ENCODE measurements at places on chromosomes 1 and 21.

DNA sequence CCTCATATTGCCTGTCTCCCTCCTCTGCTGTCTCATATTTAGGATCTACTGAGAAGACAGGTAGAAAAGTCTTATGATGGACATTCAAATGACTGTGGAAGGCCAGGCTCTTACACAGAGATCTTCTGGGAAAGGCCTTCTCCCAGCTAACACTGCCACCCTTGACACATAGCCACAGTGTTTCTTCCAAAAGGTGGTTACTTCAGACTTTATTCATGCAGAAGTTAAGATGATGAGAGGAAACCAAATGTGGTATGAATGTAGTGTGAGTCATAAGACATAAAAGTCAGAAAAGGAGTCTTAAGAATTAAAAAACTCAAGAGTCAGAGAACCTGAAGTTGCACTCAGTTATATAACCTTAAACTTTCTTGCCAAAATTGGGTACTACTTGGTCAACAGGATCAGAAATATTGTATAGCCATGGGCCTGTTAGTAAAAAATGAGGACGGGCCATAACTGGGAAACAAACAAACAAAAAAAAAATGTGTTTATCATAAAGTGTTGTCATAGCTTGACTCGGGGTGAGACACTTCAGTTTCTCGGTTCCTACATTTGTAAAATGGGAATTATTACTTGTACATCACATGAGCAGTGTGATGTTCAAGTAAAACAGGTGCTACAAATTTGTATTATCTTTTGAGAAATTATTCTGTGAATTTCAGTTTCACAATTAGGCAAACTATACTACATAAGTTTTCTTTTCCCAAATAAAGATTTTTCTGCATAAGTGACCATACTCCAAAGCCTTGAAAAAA, 1.2 kb upstream of the DENND1B start:
- no peaks in the 10 kb centered on the region for H3K27me3 ChIP-seq
- peak; percentile 44 for DNase-seq
- H3K36me3 ChIP-seq: peaks cover 12% of the 10 kb centered on the region
- H3K4me3 ChIP-seq: peak overlapping the region; percentile 67
- peaks cover 61% of the 10 kb centered on the region for H3K4me1 ChIP-seq

- no peak for DNase-seq
- no peak overlapping the region for H3K4me3 ChIP-seq
- no peaks in the 10 kb centered on the region for H3K36me3 ChIP-seq
- peaks cover 20% of the 10 kb centered on the region for H3K27me3 ChIP-seq
- peaks cover 3% of the 10 kb centered on the region for H3K4me1 ChIP-seq
Observed at GRCh38 chr21:38503583-38503982, 5.3 kb upstream of the ERG start.

GRCh38 chr1:238779716-238780115, 606.7 kb upstream of the CHRM3 start:
- no peak for DNase-seq
- no peaks in the 10 kb centered on the region for H3K27me3 ChIP-seq
- H3K4me1 ChIP-seq: no peaks in the 10 kb centered on the region
- H3K27ac ChIP-seq: no peak overlapping the region
- no peaks in the 10 kb centered on the region for H3K36me3 ChIP-seq

GRCh38 chr1:42940851-42941639, 17.6 kb downstream of the SLC2A1 start:
- no peaks in the 10 kb centered on the region for H3K27me3 ChIP-seq
- H3K36me3 ChIP-seq: peaks cover 83% of the 10 kb centered on the region
- H3K4me3 ChIP-seq: peak overlapping the region; percentile 1
- DNase-seq: peak; percentile 49
- H3K27ac ChIP-seq: peak overlapping the region; percentile 78
- H3K4me1 ChIP-seq: peaks cover 98% of the 10 kb centered on the region

DNA sequence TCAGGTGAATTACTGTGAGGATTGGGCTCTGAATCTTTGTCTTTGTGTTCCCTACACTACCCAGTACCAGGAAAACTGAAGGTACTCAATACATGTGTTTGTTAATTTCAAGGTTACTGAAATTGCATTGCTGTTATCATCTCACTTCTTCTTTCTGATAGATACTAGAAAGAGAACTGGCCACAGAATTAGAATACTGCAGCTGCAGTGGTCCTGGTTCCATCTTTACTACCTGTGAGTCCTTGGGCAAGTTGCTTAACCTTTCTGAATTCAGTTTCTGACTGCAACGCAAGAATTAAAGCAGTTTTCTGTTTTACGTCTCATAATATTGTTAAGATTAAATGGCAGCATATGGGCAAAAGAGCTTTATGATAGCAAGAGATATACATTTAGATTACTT, 263.5 kb downstream of the LMO4 start:
- DNase-seq: no peak
- no peaks in the 10 kb centered on the region for H3K27me3 ChIP-seq
- H3K36me3 ChIP-seq: no peaks in the 10 kb centered on the region
- H3K27ac ChIP-seq: no peak overlapping the region

DNA sequence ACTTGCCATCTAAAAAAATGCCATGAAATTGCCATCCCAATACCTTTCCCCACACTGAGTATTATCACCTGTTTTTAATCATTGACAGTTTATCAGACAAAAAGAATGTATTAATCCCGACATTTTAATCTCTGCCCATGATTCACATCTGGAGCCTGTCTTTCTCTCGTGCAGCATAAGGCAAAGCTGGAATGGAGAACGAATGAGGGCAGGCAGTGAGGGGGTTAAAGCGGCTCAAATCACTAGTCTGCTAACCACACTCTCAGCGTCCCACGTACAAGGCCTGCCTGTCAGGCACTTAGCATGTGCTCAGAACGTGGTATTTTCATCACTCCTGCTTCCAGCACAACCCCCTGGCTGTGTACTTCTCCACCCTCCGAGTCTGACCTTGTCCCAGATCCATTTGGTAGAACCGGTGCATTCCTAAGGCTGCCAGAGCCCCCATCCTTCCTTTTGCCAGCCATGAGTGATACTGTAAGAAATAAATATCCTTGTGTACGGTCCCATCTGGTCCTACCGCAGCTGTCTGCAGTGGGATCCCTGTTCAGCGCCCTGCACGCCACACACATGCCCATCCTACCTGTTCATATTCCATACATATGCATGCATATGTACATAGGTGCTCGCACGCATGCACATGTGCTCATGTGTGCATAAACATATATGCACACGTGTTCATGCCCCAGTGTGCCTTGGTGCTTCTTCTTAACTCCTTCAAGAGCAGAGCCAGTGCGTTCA, 34.6 kb upstream of the FHAD1 start:
- DNase-seq: no peak
- H3K4me3 ChIP-seq: no peak overlapping the region
- no peaks in the 10 kb centered on the region for H3K36me3 ChIP-seq
- no peaks in the 10 kb centered on the region for H3K4me1 ChIP-seq
- peaks cover 4% of the 10 kb centered on the region for H3K27me3 ChIP-seq

DNA sequence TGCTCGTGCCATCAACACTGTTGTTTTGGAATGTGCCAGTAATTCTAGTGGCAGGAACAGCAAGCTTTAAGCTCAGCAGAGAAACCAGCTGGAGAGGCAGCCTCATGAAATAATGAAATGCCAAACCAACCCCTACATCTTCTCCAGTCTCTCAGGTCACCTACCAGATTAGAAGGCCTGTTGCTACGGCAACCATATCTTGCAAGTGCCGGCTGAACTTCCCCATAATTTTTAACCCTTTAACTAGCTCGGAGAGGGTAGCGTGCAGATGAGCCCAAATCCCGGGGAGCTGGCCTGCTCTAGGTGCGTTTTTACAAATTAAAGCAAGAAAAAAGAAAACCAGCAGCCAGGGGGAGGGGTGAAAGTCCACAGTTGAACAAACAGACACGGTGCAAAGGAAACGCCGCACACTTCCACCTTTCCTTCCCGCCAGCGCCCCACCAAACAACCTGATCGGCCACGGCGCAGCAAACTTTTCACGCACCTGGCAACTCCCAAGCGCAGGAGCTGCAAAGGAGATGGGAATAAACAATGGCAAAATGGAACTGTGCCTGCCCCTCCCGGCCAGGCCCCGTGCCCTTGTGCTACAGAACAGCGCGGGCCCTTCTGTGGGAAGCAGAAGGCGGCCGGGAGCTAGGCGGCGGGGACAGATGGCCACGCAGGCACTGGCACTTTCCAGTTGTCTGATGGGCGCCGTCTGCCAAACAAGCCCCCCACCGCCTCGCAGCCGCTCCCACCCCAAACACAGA, 50.1 kb downstream of the SSBP3 start:
- peak overlapping the region; percentile 92 for H3K27ac ChIP-seq
- peak overlapping the region; percentile 78 for H3K4me3 ChIP-seq
- peak; percentile 37 for DNase-seq

GRCh38 chr1:241203817-241204216, 153.2 kb downstream of the RGS7 start:
- H3K27ac ChIP-seq: no peak overlapping the region
- H3K4me3 ChIP-seq: no peak overlapping the region
- no peak for DNase-seq

DNA sequence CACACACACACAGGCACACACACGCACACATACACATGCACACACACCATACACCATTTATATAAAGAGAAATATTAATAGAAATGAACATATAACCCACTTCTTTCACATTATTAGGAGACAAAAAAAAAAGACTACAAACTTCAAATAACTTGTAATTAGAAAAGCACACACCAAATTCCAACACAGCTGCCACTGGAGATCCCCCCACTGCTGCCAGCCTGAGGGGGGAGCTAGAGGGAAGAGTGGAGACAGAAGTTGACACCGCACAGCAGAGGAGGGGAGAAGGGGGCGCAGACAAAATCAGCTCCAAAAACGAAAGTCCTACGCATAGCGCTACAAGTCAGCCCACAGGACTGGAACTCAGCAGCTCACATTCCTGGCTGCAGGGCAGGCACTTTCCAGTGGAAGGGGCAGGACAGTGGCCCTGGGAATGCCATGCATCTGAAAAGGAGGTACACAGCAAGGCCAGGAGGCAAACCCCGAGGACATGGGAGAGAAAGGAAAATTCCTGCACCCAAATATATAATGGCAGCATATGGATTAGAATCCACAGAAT, 36.5 kb downstream of the LGALS8 start:
- no peaks in the 10 kb centered on the region for H3K4me1 ChIP-seq
- no peak overlapping the region for H3K4me3 ChIP-seq
- H3K36me3 ChIP-seq: peaks cover 58% of the 10 kb centered on the region
- no peak for DNase-seq
- H3K27ac ChIP-seq: peak overlapping the region; percentile 27

DNA sequence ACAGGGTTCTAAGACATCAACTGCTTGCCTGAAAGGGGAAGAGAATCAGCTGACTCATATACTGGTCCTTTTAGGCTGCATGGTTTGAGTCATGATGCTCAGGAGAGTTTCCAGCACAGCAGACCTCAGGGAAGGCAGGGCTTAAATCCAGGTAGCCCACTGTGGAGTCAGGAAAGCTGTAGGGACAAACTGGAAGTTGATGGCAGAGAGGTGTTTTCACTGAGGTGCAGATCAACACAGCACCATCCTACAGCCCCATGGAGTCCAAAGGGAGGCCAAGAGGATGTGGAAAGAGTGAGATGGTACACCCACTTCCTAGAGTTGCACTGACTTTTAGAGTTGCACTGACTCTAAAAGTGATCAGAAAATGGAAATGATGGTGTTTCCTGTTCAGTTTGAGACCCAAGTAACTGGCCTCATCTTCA, 252.4 kb upstream of the DUSP10 start:
- peak overlapping the region; percentile 95 for H3K27ac ChIP-seq
- no peaks in the 10 kb centered on the region for H3K36me3 ChIP-seq

GRCh38 chr1:228289996-228290881, 82.4 kb downstream of the OBSCN start:
- no peaks in the 10 kb centered on the region for H3K27me3 ChIP-seq
- H3K27ac ChIP-seq: no peak overlapping the region
- no peak overlapping the region for H3K4me3 ChIP-seq
- no peaks in the 10 kb centered on the region for H3K36me3 ChIP-seq
- H3K4me1 ChIP-seq: peaks cover 8% of the 10 kb centered on the region
- DNase-seq: no peak

DNA sequence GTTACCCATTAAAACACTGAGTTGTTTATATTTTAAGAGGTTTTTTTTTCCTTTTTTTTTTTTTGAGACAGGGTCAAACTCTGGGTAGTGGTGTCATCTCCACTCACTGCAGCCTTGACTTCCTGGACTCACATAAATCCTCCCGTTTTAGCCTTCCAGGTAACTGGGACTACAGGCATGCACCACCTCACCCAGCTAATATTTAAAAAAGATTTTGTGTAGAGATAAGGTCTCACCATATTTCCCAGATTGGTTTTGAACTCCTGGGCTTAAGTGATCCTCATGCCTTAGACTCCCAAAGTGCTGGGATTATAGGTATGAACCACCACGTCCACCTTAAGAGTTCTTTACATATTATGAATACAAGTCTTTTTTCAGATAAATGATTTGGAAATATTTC, 146.5 kb downstream of the COQ8A start:
- H3K27ac ChIP-seq: no peak overlapping the region
- no peak for DNase-seq
- H3K4me3 ChIP-seq: no peak overlapping the region
- peaks cover 5% of the 10 kb centered on the region for H3K36me3 ChIP-seq
- H3K27me3 ChIP-seq: peaks cover 8% of the 10 kb centered on the region

- H3K4me3 ChIP-seq: no peak overlapping the region
- H3K27me3 ChIP-seq: no peaks in the 10 kb centered on the region
- peaks cover 44% of the 10 kb centered on the region for H3K4me1 ChIP-seq
Observed at GRCh38 chr1:181151378-181152326, 63.2 kb downstream of the IER5 start.

DNA sequence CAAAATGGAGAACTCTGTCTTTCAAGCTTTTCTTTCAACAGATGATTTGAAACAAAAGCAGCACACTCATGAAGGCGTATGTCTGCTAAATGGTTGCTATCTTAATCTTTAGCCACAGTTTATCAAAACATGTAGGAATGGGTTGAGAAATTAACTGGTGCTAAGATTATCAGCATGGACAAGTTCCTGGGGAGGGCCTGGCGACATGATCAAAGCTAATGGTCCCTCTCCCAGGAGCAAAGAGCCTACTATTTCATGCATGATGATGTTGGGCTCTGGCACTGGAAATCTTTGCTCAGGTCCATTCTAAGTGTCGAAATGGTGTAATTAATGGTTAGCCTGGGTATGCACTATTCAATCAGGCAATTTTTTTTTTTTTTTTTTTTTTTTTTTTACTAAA, 91.7 kb downstream of the SLC45A1 start:
- peaks cover 34% of the 10 kb centered on the region for H3K36me3 ChIP-seq
- no peak overlapping the region for H3K4me3 ChIP-seq
- peaks cover 52% of the 10 kb centered on the region for H3K4me1 ChIP-seq
- no peak for DNase-seq

Data from activated CD8-positive, alpha-beta T cell treated with anti-CD3 and anti-CD28 coated beads for 36 hours (primary cell).